ENCODE measurements at places on chromosomes 12 and 14.

DNA sequence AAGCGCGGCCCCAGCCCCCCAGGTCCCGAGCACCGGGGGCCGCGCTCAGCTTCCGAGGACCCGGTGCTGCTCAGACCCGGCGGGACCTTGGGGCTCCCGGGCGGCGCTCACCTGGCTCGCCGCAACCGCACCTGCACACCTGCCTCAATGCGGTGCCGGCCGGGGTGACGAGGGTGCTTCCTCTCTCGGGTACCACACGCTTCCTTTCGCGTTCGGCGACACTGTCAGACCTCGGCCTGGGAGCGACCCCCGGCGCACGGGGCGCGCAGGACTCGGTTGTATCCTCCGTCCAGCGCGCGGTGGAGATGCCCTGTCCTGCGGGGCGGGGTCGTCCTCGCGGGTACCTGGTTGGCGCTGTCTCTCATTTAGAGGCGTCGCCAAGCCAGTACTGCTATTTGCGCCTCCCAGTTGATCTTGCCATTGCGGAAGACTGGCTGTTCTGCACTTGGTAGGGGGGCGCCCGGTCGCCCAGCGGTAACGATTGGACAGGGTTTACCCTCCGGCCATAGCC is 718 bp downstream of the PACS2 start:
- no peak for DNase-seq

DNA sequence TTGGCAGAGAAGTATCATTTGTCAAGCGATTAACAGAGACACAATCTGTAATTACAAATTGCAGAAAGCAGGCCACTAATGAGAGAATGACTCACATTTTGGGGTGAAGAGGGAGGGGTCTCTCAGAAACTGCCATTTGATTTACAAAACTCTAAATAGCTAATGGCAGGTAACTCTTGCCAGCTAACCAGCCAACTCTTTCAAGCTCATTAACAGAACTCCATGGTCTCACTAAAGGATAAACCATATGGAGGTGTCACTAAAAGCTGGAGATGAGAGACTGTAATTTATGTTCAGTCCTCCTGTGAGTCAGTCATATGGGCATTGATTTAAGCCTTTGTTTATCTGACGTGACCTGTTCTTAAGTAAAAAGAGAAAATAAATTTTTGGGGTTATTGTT is 336.4 kb downstream of the FOXG1 start:
- no peak for DNase-seq

- DNase-seq = no peak
Measured at GRCh38 chr12:10900530-10900929, 8.8 kb downstream of the TAS2R13 start.

- no peak for DNase-seq
Measured at GRCh38 chr14:52095336-52095735, 26.5 kb upstream of the NID2 start.

- no peak for DNase-seq
Measured at GRCh38 chr12:26452511-26452910, 257.1 kb downstream of the SSPN start.

GRCh38 chr14:71388862-71389261 is 481.6 kb downstream of the PCNX1 start:
- DNase-seq = no peak

- no peak for DNase-seq
Measured at GRCh38 chr12:12542964-12543363, 19.7 kb downstream of the DUSP16 start.

DNA sequence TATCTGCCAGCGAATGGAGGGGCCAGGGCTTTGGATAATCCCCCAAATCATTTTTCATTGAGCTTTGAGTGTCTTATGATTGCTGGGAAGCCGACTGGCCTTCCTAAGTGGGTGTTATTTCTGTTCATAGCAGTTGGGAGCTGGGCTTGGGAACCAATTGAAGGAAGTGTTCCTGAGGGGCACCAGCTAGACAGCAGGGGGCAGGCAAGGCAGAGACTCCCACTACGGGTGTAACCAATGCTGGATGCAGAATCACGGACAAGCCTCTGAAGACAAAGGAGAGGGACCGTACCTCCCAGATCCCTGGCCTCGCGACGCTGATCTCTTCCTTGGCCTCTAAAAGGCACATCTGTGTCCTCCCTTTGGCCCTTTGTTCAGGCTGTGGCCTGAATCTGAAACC is 149.0 kb upstream of the PRMT8 start:
- DNase-seq = no peak

GRCh38 chr14:105926373-105927095 is 400.2 kb downstream of the TMEM121 start:
- no peak for DNase-seq

- no peak for DNase-seq
Measured at GRCh38 chr12:113416091-113416754, 6.0 kb upstream of the SDSL start.

- no peak for DNase-seq
Measured at GRCh38 chr14:28983279-28983678, 216.7 kb downstream of the FOXG1 start.

DNA sequence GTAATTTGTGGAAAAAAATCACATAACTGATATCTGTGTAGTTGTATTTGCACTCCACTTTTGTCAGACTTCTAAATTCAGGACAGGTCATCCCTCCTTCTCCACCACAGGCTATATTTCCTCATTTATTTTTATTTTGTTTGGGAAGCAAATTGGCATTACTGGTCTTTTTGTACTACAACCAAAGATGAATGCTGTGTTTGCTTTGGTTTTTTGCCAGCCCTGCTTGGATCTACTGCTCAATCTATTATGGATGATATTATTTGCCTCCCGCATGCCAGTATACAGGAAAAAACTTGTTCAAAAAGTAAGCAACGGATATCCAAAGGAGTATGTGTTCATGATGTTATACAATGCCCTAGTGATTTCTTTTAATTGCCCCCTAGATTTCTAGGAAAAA is 948.8 kb downstream of the TRHDE start:
- no peak for DNase-seq

DNA sequence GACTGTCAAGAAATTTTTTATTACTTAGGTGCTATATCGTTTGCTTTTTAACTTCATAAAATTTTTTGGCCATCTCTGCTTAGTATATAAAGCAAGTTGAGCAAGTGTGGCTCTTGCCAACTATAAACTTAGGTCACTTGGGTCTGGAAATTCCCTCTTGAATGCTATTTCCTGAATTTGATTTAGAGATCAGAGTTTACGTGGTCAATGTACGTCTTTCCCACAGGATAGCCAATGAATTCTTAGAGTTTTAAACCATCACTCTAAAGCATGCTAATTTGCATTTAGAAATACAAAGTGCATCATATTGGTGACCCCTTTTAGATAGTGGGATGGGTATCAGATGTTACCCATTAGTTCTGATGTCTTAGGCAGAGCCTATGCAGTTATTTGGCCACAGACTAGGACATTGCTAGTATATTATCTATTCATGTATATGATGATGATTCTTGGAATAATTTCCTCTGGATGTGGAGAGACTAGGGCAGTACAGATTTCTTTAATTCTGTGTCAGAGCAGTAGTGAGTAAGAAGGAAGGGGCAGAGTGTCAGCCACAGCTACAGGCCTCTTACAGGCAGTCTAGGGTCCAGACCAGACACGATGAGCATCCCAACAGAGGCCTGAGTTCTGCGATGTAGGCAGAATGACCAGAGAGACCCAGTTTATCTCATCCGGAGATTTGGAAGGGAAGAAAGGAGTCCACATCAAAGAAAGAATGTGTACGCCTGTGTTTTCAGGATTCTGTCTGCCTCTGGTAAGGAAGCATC is 30.3 kb downstream of the SCN8A start:
- no peak for DNase-seq

DNA sequence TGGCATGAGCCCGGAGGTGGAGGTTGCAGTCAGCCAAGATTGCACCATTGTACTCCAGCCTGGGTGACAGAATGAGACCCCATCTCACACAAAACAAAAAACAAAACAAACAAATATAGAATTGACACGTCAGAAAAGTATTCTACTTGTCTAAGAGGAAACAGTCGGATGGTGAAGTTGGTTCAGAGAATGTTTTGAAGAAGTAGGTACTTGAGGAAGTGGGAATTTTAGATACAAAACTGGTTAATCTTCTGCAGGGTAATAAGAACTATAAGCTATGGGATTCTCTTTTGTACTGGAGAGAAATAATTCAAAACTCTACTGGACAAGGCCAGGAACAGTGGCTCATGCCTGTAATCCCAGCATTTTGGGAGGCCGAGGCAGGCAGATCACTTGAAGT is 14.6 kb upstream of the TCTN1 start:
- DNase-seq = no peak

DNA sequence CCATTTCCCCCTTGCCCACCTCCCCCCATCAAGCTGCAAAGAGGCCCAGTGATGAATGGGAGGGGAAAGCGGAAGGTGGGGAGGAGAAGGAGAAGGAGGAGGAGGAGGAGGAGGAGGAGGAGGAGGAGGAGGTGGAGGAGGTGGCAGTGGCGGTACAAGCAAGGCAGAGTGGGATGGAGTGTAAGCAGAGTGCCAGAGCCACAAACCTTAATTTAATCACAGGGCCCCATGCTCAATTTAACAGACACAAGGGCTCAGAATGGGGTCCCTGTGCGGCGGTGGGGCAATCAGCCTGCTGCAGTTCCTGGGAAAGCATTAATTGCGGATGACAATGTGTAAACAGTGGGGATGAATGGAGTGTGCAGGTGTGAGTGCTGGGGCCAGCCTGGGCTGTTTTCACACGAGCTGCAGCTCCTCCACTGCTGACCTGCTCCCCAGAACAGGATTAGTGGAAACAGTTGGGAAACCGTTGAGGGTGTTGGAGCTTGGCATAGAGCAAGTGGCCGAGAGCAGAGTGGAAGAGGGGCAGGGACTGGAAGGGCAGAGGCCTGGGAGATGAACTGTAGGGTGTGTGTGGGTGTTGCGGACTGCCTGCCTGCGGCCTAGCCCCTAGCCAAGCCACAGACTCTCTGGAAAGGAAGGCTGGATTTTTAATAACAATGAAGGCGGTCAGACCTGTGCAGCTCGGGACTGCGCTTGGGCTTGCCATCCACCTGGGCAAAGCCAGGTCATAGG is 36.4 kb upstream of the SMOC1 start:
- no peak for DNase-seq

GRCh38 chr12:94333396-94333795 is 126.3 kb downstream of the CEP83 start:
- DNase-seq = no peak

DNA sequence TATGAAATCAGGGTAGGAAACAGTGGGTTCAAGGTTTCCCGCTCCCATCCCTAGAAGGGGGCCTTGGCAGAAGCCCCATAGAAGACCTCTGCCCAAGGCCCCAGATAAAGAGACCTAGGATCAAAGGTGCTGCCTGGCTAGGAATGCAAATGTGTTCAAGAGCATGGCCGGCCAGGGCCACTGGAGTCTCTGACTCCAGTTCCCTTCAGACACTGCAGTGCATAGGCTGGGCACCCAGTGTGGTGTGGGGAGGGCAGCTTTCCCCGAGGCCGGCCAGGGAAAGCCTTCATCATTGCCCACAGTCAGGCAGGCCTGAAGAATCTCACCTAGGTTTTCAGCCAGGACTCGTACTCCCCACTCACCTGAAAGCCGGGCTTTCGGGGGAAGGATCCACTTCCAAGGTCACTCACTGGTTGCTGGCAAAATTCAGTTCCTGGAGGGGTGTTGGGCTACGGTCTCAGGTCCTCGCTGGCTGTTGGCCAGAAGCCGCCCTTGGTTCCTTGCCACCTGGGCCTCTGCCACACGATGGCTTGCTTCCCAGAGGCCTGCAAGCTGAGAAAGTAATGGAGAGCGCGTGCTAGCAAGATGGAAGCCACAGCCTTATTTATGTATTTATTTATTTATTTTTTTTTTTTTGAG is 9.7 kb upstream of the PEBP1 start:
- DNase-seq = no peak

DNA sequence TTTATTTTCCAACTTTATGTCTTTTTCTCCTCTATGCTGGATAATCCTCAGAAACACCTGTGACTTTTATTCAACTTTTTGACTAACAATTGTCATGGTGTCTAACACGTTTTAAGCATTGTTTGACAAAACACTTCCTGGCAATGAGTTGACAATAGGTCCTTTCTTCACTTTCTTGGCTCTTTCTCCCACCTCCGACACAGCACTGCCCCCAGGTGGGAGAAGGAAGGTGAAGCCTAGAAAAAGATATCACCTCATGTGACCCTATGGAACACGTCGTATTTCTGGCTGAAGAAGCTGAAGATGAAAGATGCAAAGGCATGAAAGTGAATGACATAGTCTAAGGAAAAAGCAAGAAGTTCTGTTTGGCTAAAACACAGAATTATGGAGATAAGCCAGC is 430.0 kb downstream of the ETNK1 start:
- no peak for DNase-seq

GRCh38 chr12:51329742-51330141 is 5.8 kb upstream of the BIN2 start:
- DNase-seq = no peak

DNA sequence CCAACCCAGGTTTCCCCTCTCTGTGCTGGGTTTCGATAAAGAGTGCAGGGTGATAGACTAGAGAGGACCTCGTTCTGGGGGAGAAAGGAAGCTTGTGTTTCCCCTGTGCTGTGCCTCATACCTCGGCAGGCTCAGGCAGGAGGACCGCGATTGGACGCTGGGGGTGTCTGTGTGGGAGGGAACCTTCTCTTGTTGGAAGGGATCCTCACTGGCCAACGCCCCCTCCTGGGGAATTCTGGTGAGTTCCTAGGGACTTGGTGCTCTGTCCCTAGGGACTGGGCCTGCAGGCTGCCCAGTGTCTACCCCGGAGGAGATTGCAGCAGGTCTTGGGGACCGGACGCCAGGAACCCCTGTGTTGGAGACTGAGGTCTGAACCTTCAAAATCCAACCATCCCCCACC is 157.4 kb upstream of the PRMT8 start:
- DNase-seq = no peak

DNA sequence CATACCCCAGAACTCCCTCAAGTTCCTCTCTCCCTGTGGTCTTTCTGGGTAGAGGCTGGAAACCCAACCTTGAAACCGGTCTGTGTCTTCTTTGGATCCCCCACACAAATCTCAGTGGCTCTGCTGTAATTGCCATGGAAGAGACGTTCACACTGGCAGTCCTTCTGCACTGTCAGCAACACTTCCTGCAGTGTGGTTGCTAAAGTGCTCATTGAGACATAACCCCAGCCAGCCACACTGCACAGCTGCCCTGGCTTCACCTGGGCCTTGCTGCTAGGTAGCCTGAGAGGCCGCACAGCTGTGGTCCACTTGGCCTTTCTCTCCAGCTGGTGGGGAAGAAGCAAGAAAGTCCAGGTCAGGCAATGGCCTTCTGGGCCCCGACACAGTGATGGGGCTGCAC is 2.4 kb downstream of the GZMH start:
- DNase-seq = no peak

- no peak for DNase-seq
Measured at GRCh38 chr12:92899386-92900001, 29.6 kb downstream of the EEA1 start.

- no peak for DNase-seq
Measured at GRCh38 chr12:110123919-110124268, 263 bp upstream of the IFT81 start.

GRCh38 chr14:95098984-95099599 is 58.2 kb downstream of the DICER1 start:
- DNase-seq = no peak

DNA sequence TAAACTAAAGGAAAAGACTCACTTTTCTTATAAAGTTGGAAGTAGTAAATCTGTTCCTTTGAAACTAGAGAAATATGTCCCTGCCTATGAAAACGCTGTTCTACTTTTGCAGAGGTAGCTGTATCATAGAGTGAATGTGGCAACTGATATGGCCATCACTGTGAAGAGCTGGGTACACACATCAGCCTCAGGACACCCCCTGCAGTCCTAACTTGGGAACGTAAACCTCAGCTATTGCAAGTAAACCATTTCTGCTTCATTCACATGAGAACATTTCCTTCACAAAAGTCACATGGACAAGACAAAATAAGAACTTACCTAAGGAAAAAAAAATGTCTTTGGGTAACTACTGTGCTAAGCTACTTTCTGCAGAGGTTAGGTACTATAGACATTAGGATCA is 233.3 kb upstream of the PPFIA2 start:
- no peak for DNase-seq

Measured in stimulated activated CD8-positive, alpha-beta memory T cell treated with anti-CD3 and anti-CD28 coated beads, Interleukin-15, amount 100 ng/mL, for 1 hour (primary cell).